Epithelial cell of umbilical artery (primary cell): ENCODE measurements at places on chromosomes 11 and 22. TPM values are rescaled to one million over a fixed set of nuclear protein-coding genes. Genes with fewer than 3 reads are reported as not detected.

The PDE2A gene
- 1.4 and 5.5 TPM in 2 replicates for total RNA-seq

The MEI1 gene
- 1.1 and 1.3 TPM in 2 replicates for total RNA-seq

The PGR gene
- total RNA-seq, result under 0.01 TPM in 2 replicates

The UPK3A gene
- total RNA-seq, result not detected in 2 replicates

The CCS gene
- total RNA-seq, result 46.4 and 49.2 TPM in 2 replicates

The CCDC90B gene
- 69.2 and 76.0 TPM in 2 replicates for total RNA-seq

The DBX1 gene
- total RNA-seq, result not detected in 2 replicates

The BBOX1 gene
- not detected in 2 replicates for total RNA-seq

The RTN4R gene
- total RNA-seq, result 0.61 and 0.65 TPM in 2 replicates

The CST6 gene
- not detected in 2 replicates for total RNA-seq

The FAM111B gene
- total RNA-seq, result 15.6 and 26.0 TPM in 2 replicates

The AIP gene
- total RNA-seq, result 80.1 and 97.4 TPM in 2 replicates

The ISX gene
- not detected in 2 replicates for total RNA-seq

The HBB gene
- total RNA-seq, result not detected in 2 replicates

The PICK1 gene
- 5.8 and 17.8 TPM in 2 replicates for total RNA-seq

The POTEH gene
- not detected in 2 replicates for total RNA-seq

The SHANK2 gene
- not detected in 2 replicates for total RNA-seq

The SRPRA gene
- 40.0 and 40.6 TPM in 2 replicates for total RNA-seq
